ENCODE measurements at places on chromosomes 5 and 9.

DNA sequence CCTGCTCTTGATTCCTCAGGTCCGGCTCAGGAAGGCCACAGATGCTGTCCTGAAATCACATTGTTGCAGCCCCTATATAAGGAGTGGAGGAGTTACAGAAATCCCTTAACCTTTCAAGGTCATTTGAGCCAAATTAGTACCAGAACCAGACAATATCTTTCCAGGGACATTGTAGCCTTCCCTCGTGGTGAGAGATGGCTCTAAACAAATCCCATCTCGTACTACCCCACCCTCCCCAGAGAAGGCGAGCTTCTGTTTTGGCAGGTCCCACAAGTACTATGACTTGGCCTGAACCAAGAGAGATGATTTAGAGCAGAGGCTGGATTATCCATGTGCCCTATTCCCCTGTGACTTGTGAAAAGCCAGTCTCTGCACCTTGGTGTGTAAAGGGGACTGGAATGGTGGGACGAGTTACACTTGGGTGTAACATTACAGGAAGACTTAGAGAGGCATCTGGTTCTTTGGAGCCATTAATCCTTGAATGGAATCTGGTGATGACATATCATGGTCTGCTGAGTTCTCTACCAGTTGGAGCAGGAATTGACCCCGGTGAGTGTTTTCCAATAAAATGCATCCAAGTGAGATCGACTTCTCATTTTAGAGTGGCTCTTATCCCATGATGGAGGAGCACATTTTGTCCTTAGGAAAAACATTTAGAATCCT lies at the start of gene FAM240B:
Gene FAM240B (minus strand): TSS at position 51 of the 663 bp plus-strand sequence. CDS start 16,134 bp downstream, outside the sequence.
- no peak for DNase-seq

GRCh38 chr5:148939676-148940075 lies 113.3 kb downstream of the ADRB2 start:
- DNase-seq: no peak

- no peak for DNase-seq
Observed at GRCh38 chr5:88663793-88664216, 219.2 kb downstream of the MEF2C start.

GRCh38 chr9:121107029-121107428 lies 32.3 kb downstream of the CNTRL start:
- no peak for DNase-seq

GRCh38 chr5:51484326-51484725 lies 101.1 kb downstream of the ISL1 start:
- DNase-seq: no peak

GRCh38 chr5:93598091-93599000 lies 15.3 kb downstream of the NR2F1 start:
- no peak for DNase-seq

DNA sequence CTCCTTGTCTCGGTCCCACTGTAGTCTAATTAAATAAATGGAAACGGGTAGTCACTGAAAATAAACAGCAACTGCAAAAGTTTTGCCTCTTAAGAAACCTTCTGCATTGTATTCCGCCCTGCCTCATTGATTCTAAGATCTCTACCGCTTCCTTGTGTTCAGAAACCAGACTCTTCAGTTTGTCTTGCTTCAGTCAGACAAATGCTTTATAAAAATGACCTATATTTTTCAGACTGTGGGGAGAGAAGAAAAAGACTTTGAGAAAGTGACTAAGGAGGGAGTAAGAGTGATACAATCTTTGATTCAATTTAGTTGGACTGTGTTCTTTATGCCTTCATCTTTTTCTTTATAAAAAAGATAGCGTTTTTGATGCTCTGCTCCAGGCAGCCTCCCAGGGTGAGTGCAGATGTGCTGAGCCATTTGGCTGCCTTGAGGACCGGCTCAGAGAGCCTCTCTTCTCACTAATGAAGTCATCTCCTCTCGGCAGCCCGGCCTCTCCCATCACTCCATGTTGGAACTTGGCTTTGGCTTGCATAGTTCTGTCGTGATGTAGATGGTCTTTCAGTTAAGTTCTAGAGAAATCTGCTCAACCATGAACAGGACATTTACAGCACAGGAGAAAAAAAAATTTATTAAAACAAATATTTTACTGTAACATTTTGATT lies 4.0 kb upstream of the VCAN start:
- DNase-seq: no peak

GRCh38 chr9:98057138-98057799 lies 737 bp downstream of the NANS start:
- no peak for DNase-seq
